ENCODE measurements at places on chromosomes 11 and 22. TPM values are rescaled to one million over a fixed set of nuclear protein-coding genes. Genes with fewer than 3 reads are reported as not detected.

Gene ART1
- not detected for total RNA-seq

Gene CDC42EP1
- 1.0 TPM for total RNA-seq

DNA sequence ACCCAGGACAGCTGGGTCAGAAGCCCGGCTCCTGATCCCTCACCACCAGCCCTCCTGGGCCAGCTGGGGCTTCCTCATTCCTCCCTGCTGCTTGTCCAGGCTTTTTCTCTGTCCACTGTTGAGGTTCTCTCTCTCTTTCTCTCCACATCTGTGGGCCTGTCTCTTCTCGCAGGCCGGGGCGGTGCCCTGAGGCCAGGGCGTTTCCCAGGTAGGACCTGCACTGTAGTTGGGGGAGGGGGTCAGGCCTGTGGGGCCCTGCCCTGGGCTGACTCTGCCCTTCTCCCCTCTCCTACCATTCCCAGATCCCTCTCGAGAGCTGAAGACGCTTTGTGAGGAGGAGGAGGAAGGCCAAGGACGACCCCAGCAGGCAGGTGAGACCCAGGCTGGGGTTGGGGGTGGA, 4.9 kb downstream of the EHBP1L1 start:
- H3K27ac ChIP-seq = no peak overlapping the region
- DNase-seq = no peak
- H3K4me3 ChIP-seq = peak overlapping the region; percentile 28
- no peaks in the 10 kb centered on the region for H3K27me3 ChIP-seq

DNA sequence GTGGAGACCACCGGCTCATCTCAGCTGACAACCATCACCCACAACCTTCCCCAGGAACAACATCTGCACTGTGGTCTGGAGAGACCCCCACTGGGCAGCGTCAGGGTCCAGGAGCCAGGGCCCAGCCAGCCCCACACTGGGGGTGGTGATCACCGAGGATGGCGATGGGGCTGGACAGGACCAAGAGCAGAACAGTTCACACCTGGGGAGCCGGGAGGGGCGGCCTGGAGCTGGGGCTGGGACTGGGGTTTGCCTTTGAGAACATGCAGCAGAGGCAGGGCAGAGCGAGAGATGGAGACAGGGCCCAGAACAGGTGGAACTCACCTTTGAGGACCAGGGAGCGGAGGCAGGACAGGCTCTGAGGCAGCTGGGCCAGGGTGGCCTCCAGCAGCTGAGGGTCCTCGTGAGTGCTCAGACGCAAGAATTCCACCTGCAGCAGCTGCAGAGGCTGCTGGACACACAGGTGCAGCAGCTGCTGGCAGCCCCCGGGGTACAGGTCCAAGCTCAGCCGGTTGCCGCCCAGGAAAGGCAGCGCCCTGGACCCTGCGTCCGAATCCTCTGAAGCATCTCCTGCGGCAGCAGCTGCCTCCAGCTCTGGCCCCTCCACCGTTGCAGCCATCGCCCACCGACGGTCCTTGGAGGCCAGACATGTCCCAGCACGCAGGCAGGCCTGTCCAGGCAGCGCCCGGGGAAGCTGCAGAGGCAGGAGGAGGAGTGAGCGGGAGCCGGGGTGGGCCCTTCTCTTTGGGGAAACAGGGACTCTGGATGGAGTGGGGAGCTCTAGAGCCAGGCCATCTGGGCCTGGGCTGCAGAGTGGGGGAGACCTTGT, 1.0 kb downstream of the PIDD1 start:
- H3K36me3 ChIP-seq = peaks cover 11% of the 10 kb centered on the region
- H3K27me3 ChIP-seq = no peaks in the 10 kb centered on the region
- H3K27ac ChIP-seq = peak overlapping the region; percentile 69
- peaks cover 8% of the 10 kb centered on the region for H3K4me1 ChIP-seq
- no peak for DNase-seq

- H3K4me1 ChIP-seq = peaks cover 1% of the 10 kb centered on the region
- H3K27ac ChIP-seq = no peak overlapping the region
- no peaks in the 10 kb centered on the region for H3K36me3 ChIP-seq
- DNase-seq = no peak
These were observed 29.9 kb downstream of the LRFN4 start for GRCh38 chr11:66886671-66887221.

GRCh38 chr11:103637295-103637694, 399.1 kb upstream of the DDI1 start:
- H3K36me3 ChIP-seq = no peaks in the 10 kb centered on the region
- H3K27me3 ChIP-seq = no peaks in the 10 kb centered on the region
- H3K4me3 ChIP-seq = no peak overlapping the region
- no peaks in the 10 kb centered on the region for H3K4me1 ChIP-seq
- DNase-seq = no peak

GRCh38 chr11:65274735-65275682, 13.2 kb downstream of the POLA2 start:
- peak; percentile 81 for DNase-seq
- peaks cover 12% of the 10 kb centered on the region for H3K4me1 ChIP-seq
- H3K27ac ChIP-seq = no peak overlapping the region

DNA sequence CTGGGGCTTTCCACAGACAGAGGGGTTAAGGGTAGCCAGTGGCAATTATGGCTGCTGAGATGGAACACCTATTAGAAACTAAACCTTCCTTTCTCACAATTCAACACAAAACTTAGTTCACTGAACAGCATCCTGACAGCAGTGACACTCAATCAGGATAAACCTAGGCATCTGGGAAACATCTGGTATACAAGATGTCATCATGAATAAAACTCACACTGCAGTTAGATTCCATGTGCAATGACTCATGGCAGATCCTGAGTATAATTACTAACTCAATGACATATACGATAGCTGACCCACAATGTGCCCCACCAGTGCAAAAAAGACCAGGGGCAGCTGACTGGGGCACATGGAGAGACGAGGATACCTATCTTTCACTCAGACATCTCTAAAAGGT, 17.7 kb downstream of the RBFOX2 start:
- no peaks in the 10 kb centered on the region for H3K4me1 ChIP-seq

DNA sequence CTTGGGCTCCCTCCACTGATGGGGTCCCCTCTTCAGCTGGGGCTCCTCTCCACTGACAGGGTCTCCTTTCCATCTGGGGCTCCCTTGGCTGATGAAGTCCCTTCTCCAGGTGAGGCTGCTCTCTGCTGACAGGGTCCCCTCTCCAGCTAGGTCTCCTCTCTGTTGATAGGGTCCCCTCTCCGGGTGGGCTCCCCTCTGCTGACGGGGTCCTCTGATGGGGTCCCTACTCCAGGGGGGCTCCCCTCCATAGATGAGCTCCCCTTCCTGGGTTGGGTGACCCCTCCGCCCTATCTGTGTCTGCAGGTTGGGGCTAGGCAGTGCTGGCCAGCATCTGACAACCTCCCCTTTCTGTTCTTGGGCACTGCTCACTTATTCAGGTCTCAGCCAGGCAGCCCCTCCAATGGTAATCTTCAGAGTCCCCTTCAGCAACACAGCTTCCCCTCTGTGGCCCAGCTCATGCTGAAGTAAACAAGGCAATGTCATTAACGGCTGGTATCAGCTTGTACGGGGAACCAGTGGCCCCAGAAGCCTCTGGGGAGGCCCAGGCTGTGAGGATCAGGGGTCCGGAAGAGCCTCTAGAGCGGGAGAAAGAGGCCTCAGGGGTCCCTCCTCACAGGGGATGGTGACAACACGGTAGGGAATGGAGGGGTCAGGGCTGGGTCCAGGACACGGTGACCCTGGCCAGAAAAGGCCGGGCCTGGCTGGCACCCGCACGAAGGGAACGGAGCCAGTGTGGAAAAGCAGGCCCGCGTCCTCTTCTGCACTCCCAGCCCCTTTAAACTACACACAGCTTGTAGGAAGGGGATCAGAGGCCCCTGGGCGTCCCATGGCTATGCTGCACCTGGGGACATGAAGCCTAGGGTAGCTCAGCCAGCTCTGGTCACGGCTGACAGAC, 9.6 kb upstream of the CD81 start:
- no peaks in the 10 kb centered on the region for H3K36me3 ChIP-seq
- H3K27ac ChIP-seq = no peak overlapping the region
- peaks cover 5% of the 10 kb centered on the region for H3K27me3 ChIP-seq
- no peaks in the 10 kb centered on the region for H3K4me1 ChIP-seq

- no peak for DNase-seq
- H3K27me3 ChIP-seq = no peaks in the 10 kb centered on the region
- peaks cover 33% of the 10 kb centered on the region for H3K36me3 ChIP-seq
- H3K27ac ChIP-seq = peak overlapping the region; percentile 20
These were observed 12.6 kb downstream of the TCIRG1 start for GRCh38 chr11:68051191-68052136.

DNA sequence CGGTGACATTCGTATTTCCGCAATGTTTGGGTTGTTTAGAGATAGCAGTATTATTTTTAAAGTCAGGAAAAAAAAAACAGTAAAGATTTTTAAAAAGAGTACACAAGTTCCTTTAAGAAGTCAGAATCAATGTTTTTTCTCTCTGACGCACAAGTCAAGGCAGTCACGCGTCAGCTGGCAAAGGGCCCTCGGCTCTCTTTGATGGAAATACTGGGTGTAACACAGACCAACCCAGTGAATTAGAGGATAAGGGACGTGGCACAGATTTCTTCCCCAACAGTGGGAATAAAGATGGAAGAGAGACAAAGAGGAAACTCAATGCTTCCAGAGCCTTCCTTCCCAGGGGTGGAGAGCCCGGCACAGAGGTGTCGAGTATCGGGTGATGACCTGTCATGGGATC, 13.4 kb downstream of the ASCC2 start:
- H3K27me3 ChIP-seq = no peaks in the 10 kb centered on the region
- H3K27ac ChIP-seq = no peak overlapping the region
- peaks cover 17% of the 10 kb centered on the region for H3K4me1 ChIP-seq
- no peak for DNase-seq

GRCh38 chr11:12794576-12795230, 120.5 kb downstream of the TEAD1 start:
- no peaks in the 10 kb centered on the region for H3K4me1 ChIP-seq
- no peak for DNase-seq
- peaks cover 36% of the 10 kb centered on the region for H3K27me3 ChIP-seq
- H3K27ac ChIP-seq = no peak overlapping the region
- no peaks in the 10 kb centered on the region for H3K36me3 ChIP-seq

DNA sequence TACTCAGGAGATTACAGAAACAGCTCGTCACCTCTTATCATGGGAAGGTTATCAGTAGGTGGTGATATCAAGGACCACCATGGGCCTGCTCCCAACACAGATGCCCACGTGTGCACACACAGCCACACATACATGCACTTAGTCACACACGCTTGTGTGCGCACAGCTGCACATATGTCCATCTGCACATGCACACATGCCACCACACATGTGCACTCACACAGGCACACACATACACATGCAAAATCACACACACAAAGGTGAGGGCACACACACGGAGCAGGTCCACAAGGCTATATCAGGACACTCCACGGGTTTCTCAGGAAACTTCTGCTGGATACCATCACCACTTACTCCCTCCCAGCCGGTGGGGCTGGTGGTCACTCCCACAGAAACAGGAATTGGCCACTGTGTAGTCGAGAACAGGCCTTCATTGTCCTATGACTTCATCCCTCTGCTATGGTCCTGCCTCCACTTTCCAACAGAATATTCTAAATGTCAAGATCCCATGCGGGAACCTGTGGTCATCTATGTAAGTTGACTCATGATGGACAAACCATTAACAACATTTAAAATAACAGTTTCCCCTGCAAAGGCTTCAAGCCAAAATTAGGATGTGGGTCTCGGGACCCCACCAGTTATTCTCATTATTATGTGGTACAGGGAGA, 2.2 kb downstream of the C11orf24 start:
- no peak for DNase-seq
- no peaks in the 10 kb centered on the region for H3K27me3 ChIP-seq
- peak overlapping the region; percentile 24 for H3K4me3 ChIP-seq

GRCh38 chr22:30260276-30260675, 6.4 kb downstream of the OSM start:
- H3K36me3 ChIP-seq = peaks cover 28% of the 10 kb centered on the region
- H3K4me1 ChIP-seq = peaks cover 57% of the 10 kb centered on the region
- DNase-seq = no peak

GRCh38 chr22:39308614-39309363, 10.6 kb downstream of the RPL3 start:
- H3K4me3 ChIP-seq = no peak overlapping the region
- no peaks in the 10 kb centered on the region for H3K27me3 ChIP-seq
